Fibroblast of skin of right quadriceps (primary cell): ENCODE measurements at places on chromosomes 5 and 9.
A peak's percentile ranks its signal among the peaks of the same experiment; 100 is the strongest.

DNA sequence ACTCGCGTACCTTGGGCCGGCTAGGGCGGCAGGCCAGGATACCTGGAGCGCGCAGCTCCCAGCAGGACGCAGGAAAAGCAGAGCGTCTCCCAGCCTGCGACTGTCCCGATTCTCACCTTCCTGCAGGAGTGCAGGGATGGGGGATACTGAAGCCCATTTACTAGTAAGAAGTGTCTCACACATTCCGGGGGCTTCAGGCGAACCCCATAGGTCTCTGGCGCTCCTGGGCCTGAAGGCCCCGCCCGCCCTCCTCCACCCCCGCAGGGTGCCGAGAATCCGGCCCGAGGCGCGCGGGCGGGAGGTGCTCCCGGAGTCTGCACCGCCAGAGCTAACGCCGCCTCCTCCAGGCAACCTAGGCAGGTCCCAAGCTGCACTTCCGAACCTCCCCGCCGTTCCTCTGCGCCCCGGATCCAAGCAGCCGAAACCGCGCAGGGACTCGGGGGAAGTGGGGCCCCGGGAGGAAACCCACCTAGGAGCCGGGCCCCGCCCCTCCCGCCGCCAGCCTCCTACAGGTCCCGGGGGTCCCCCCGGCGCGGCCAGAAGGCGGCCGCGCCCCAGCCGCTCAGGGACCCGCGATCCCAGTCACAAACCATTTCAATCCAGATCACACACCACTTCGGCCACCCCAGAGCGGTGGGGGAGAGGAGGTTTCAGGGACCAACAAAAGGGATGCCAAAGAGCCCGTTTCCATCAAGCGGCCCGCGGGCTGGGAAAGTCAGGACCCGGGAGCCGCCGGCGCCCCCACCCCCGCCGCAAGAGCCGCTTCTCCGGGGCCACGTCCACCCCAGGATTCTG lies 1.2 kb downstream of the ROR2 start:
- peak; percentile 59 for DNase-seq

DNA sequence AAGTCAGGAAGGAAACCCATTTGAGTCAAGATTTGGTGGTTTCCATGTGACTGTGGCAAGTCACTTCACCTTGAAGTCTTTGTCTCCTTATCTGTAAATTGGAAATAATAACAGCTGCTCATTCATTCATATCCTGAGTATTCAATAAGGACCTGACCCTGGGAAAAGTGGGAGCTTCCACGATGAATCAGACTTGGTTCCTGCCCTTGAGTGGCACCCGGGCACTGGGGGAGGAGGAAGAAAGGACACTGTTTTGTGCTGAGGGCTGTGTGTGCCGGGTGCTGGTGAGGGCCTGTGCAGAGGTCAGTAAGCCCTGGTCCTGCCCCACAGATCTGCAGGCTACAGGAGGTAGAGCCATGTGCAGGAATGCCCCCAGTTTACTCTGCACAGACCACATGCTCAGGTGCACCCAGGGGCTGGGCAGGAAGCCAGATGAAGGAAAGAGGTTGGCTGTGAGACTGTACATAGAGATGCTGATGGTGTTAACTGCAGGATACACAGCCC lies 6.8 kb downstream of the NDST1 start:
- DNase-seq: peak; percentile 51

GRCh38 chr5:154315196-154315595 lies 124.7 kb downstream of the GALNT10 start:
- no peak for DNase-seq

- peak; percentile 78 for DNase-seq
Observed at GRCh38 chr5:59126708-59127573, 544.1 kb downstream of the RAB3C start.

DNA sequence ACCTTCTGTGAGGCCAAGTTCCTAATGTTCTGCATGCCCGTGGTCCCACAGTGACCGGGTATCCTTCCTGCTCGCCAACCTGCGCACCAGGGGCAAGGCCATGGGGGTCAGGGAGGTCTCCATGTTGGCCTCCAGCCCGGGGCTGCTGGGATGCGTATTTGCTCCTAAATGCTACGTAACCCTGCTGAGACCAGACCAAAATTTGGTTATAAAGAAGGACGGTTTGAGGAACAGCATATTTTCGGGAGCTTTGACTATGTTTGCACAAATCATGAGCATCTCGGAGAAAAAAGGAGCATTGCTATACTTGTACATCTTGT lies 35.7 kb upstream of the CLK4 start:
- no peak for DNase-seq

- DNase-seq: no peak
Observed at GRCh38 chr5:116451066-116451465, 123.6 kb downstream of the SEMA6A start.

- no peak for DNase-seq
Observed at GRCh38 chr9:92393686-92394085, 10.7 kb downstream of the OGN start.

- DNase-seq: peak; percentile 36
Observed at GRCh38 chr5:83475935-83476814, 4.6 kb downstream of the VCAN start.

GRCh38 chr5:176875783-176876505 lies 23.2 kb downstream of the HK3 start:
- no peak for DNase-seq

- DNase-seq: no peak
Observed at GRCh38 chr5:170166101-170166500, 60.4 kb downstream of the FOXI1 start.

- DNase-seq: no peak
Observed at GRCh38 chr5:102624405-102624804, 125.6 kb upstream of the SLCO6A1 start.

DNA sequence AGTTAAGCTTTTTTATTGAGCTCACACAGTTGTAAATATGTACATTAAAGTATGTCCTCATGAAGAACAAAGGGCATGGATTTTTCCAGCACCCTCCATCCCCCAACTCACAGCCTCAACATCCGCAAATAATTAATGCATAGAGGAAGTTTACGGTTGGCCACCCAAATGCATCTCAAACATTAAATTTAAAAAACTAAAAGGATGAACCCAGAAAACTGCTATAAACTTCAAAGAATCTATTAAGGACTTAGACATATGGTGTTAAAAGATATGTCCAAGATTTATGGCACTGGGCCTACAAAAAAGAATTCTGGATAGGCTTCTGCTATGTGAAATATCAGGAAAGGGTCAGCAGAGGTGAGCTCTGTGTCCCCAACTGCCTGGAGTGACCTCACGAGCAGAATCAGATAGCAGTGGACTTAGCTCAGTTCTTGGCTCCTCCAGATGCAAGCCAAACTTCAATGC lies 54.0 kb upstream of the TNC start:
- no peak for DNase-seq

DNA sequence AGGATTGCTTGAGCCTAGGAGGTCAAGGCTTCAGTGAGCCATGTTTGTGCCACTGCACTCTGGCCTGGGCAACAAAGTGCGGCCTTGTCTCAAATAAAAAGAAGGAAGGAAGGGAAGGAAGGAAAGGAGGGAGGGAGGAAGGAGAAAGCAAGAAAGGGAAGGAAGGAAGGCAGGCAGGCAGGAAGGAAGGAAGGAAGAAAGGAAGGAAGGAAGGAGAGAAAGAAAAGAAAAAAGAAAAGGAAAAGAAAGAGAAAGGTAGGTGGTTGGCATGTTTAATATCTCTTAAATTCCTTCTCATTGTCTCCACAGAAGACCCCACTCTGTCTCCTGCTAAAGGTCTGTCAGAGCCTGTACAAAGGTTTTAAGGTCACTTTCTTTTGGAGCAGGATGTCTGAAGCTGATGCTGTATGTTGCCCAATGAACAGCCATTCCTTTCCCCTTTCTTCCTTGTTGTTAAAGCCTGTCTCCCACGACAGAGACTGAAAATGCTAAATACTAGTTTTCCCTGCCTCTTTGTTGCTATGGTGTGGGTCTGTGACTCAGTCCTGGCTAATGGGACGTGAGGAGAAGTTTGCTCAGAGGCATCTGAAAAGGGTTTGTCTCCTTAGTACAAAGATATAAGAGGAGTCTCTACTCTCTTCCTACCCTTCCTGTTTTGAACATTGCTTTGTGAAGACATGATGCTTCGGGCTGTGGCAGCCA lies 213.3 kb downstream of the PCSK1 start:
- peak; percentile 88 for DNase-seq

GRCh38 chr5:91556-92263 lies at the start of gene PLEKHG4B:
PLEKHG4B (plus strand) TSS chr5:92168; CDS start chr5:92232, 64 bp downstream.
- DNase-seq: peak; percentile 61

DNA sequence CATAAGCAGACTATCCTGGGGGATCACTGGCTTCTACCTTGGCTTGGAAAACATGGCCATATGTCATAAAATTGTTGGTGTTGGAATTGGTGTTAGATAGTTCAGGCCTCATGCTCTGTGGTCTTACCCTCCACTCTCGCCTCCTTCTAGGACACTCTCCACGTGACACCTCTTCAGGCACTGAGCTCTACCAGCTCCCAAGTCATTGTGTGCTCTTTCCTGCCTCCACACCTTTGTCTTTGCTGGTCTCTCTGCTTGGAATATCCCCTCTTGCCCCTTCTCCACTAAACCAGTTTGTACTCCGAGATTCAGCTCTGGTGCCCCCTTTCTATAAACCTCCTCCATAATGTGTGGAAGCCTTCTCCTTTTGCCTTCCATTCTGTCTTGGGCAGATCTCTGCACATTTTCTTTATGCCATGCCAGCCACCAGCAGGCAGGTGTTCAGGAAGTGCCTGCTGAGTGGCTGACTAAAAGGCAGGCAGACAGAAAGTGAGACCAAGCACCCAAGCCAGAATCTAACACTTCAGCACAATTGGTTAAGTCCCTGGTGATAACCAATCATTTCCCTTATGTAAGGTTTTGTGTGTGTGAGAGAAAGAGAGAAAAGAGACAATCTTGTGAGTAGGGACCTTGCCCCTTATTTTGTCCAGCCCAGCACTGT lies 37.7 kb downstream of the SAR1B start:
- DNase-seq: no peak

DNA sequence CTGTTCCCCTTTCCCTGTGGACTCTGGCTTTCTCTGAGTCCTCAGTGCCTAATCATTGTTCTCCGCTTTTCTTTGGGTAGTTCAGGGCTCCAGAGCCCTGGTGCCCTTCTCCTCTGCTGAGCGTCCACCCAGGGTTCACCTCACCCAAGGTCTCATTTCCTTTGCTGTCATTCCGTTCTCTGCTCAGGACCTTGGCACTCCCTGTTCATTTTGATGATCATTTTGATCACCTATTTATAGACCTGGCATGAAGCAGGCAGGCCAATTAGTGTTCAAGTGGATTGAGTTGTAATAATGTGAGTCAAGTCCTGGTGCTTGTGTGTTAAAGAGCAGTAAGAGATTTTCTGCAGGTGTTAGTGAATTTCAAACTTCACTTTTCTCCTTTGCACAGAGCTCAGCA lies 3.6 kb downstream of the TRIO start:
- DNase-seq: no peak

DNA sequence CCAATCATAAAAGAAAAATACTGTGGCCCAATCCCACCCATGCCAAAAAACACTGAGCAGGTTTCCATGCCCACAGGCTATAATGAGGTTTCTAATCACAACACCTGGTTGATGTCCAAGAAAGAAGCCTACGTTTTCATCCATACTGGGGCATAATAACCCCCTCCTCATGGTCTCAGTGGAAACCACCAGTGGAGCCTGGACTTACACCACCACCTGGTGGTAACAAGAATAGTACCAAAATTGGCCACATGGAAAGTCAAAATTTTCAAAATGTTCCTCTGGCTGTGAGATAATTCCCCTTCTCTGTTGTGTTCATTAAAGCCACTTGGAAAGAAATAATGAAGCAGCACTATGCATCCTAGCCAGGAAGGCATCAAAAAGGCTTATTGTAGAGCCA lies 687.3 kb upstream of the ST8SIA4 start:
- DNase-seq: peak; percentile 11

- no peak for DNase-seq
Observed at GRCh38 chr9:132260846-132261245, 93.9 kb downstream of the SETX start.

DNA sequence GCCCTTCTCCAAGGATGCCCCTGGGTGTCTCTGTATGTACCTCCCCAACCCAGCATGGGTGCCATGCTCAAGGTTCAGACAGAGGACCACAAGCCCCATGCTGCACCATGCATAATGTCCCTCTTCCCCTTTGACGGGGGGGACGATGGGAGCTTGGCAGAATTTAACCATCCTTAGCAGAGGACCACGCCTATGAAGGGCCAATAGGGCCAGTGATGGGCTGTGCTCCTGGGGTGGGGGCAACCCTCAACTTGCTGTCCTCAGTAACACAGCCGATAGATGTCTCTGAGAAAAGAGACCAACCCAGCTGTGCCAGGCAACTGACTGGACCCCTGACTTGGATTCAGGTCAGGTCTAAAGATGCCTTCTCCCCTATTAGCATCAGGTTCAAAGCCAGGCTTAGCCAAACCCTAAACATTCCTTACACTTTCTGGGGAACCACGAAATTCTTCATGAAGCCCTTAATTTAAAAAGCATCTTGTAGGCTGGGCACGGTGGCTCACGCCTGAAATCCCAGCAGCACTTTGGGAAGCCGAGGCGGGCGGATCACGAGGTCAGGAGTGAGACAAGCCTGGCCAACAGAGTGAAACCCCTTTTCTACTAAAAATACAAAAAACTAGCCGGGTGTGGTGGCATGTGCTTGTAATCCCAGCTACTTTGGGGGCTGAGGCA lies 20.7 kb upstream of the JADE2 start:
- no peak for DNase-seq

DNA sequence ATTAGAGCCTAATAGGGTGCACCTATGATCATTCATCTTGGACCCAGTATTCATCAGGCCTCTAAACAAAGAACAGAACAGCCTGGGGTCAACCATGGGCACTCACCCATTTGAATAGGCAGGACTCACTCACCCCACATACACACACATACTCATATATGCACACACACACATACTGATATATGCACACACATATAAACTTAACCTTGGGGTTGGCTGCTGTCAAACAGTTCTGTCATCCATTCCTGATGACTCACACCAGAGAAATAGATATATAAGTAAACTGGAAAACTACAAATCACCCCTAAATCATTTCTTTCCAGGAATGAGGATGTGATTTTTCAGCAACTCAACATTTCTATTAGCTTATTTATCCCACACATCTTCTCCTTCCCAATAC lies 51.3 kb downstream of the ARL15 start:
- DNase-seq: peak; percentile 41

DNA sequence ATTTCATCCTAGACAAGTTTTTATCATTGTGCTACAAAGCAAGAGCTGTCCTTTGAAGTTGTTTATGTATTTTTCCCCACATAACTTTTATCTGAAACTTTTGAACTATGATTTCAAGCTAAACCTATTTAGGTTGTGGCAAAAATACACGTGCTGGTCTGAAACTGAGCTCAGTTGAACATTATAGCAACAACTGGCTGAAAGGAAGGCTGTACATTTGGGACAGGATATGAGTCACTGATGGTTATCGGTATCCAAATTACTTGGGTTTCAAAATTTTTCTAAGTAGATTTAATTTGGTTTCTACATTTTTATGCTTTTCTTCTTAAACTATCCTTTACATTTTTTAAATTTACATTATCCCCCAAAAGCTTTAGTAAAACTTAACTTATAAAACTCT lies 627.3 kb upstream of the NUDT12 start:
- peak; percentile 58 for DNase-seq

GRCh38 chr5:131491749-131492148 lies 143.3 kb downstream of the RAPGEF6 start:
- peak; percentile 13 for DNase-seq

- no peak for DNase-seq
Observed at GRCh38 chr9:99119976-99120655, 15.2 kb downstream of the TGFBR1 start.
